Cerebellar nuclear complex (tissue), 1 donor: ENCODE measurements at places on chromosomes 4 and X.

- DNase-seq: no peak
Observed at GRCh38 chrX:107442914-107443527, 6.4 kb upstream of the FRMPD3 start.

GRCh38 chr4:113467581-113467980 is 294.0 kb downstream of the CAMK2D start:
- DNase-seq: no peak

DNA sequence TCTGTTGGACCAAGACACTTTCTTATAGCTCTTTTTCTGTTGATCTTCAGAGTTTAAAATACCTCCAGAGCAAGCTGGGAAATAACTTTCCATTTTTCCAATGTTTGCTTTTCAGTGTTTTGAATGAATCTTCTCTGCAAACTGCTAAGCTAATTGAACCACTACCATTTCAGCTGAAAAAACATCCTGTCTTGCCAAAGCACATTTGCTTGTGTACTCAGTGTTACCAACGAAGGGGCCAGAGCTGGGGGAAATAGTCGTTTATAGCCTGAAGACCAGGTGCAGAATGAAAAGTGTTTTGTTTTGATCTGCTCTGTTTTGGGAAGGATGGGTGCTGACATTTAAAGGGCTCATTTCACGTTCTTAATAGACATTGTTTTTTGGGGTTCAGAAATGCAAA is 88.4 kb upstream of the CLNK start:
- no peak for DNase-seq

- DNase-seq: no peak
Observed at GRCh38 chr4:10006231-10006600, 15.1 kb downstream of the SLC2A9 start.

- DNase-seq: no peak
Observed at GRCh38 chr4:8352368-8353157, 83.0 kb downstream of the HTRA3 start.

GRCh38 chr4:59553063-59553720 is 1646.9 kb upstream of the ADGRL3 start:
- no peak for DNase-seq

DNA sequence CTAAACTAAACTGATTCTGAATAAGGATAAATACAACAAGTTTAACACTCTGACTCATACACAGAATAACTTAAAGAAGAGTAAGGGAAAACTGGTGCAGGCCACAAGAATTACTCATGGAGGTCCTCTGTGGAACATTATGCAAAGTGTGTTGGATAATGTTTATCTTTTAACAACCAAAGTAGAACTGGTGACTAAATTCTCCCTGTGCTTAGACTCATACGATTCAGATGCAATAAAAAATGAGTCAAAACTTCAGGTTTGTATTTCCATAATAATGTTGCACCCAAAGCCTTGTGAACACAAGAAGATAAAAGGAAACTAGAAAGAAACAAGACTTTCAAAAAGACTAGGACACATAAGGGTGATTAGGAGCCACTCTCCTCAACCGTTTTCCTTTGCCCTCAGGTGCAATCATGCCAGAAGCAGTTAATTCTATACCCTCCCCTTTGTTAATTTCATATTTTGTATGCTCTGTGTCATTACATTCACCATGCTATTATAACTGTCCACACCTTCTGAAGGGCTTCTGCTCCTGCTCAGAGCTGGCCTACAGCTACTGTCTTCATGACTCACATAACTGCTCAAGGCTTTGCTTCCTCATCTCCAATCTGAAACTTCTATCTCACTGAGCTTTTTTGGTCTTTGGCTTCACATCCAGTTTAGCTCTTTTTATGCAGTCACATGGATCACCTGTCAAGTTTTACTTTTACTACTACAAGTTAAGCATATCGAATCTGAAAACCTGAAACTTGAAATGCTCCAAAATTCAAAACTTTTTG is 60.2 kb downstream of the KCNIP4 start:
- no peak for DNase-seq

- no peak for DNase-seq
Observed at GRCh38 chr4:157045507-157046127, 30.3 kb upstream of the GLRB start.

- DNase-seq: no peak
Observed at GRCh38 chr4:24680746-24681448, 96.5 kb upstream of the DHX15 start.

GRCh38 chrX:9677098-9677739 is 88.4 kb downstream of the GPR143 start:
- DNase-seq: no peak

GRCh38 chr4:72496119-72496518 is 72.9 kb downstream of the ADAMTS3 start:
- DNase-seq: no peak

DNA sequence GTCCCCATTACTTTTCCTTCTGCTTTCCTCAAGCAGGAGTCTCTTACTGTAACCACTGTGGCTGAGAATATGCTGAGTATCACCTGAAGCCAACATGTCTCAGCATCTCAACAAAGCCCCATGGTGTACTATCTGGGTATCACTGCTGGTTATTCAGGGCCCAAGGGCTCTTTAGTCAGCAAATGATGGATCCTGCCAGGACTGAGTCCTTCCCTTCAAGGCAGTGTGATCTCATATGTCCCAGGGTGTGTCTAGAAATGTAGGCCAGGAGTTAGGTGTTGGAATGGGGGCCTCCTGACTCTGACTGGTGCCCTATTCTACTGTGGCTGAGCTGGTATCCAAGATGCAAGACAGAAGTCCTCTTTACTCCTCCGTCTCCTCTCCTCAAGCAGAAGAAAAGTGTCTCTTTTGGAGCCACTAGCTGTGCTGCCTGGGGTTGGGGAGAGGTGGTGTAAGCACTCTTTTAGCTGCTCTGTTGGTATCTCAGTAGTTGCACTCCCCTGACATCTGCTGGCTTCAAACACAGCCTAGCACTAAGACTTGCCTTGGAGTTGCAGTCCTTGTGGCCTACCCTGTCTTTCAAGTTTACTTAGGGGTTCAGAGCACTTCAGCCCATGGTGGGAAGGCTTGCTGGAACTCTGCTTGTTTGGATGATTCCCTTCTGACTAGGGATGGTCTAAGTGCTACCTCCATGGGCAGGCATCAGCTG is 28.6 kb downstream of the OCIAD2 start:
- DNase-seq: no peak

DNA sequence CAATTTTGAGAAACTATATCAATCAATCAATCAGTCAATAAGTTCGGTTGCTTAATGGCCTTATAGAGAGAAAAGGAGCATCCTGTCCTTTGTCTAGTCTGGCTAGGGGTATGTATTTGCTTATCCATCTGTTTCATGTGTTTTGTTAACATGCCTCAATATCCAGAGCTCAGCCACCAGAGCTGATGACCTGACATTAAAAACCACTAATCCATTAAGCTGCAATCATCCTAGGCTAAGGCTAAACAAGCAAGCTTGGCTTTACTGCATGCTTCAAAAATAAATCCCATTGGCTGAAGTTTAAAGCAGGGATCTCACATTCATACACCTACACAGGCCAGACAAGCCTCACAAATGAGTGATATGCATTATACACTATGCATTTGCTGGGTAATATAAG is 139.7 kb downstream of the INPP4B start:
- no peak for DNase-seq

DNA sequence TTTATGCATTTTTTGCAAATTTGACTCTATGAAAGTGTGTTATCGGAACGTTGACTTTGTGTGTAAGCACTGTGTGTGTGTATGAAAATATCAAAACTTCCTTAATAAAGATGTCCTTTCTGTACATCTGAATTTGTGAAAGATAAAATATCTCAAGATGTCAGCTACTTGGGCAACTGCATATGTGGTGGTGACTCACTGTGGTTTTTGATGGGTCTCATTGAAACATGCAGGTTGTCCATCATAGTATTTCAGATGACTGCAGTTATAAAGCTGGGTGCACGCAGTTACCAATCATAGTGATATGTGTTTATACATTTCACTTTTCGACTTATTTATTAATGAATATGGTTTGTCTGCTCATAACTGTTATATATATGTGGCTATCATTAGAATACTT is 19.7 kb upstream of the BBS12 start:
- no peak for DNase-seq

DNA sequence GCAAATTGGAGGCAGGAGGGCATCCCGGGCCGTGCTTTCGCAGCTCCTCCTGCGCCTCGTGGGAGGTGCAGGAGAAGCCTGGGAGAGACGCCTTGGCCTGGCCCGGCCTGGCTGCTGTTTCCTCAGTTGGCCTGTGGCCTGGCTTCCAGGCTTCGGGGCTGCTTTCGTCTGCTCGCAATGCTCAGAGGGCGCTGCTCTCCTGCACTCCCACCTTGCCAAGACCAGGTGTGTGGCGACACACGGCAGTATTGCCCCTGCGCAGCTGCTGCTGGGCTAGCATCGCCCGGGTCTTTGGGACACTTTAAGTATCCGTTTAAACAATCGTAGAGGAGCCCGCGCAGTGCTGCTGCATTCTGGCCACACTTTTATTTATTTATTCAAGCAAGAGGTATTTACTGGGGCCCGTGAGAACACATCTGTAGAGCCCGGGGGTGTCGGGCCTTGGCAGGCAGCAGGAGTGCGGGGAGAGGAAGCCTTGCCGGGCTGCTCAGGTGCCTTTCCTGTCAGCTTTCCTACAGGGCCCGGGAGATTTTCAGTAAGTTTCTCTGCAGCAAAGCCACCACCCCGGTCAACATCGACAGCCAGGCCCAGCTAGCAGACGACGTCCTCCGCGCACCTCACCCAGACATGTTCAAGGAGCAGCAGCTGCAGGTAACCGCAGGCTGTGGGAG is 26.2 kb upstream of the HGFAC start:
- DNase-seq: no peak

DNA sequence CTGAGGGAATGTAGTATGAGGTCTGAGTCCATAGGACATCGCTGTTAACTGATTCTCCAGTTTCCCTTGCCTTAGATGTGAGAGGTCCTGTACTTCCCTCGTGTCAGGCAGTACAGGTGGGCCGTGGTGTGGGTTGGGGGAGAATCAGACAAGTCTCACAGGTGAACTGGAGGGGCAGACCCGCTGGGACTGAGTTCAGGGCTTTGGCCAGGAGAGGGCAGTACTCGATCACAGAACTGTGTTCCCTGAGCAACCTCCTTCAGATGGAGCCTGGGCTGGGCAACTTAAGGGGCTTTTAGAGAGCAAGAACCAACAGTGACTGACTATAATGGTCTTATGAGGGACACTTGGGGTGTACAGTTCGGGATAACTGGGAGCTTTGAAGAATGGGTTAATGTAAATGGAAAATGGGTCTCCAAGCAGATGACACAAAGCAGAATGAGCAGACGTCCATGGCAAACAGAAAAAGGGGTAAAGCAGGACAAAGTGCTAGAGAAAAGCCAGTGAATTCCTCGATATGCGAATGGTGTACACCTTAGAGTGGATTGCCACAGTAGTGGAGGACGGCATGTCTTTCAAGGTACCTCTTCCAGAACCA is 83.6 kb downstream of the CCNG2 start:
- no peak for DNase-seq

DNA sequence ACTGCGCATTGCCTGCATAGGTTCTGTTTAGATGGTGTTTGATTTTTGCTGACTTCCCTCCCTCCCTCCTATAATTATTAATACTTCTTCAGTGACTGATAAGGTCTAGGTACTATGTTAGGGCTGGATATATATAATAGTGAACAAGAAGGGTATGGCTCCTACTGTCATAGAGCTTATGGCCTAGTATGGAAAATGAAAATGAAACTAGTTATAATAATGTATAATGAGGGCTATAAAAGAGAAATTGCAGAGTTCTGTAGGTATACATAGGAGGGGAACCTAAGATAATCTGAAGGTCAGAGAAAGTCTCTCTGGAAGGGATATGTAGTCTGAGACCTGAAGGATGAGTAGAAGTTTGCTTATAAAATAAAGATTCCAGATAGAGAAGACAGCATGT is 102.1 kb downstream of the DCK start:
- no peak for DNase-seq

GRCh38 chr4:9146967-9147366 is 23.2 kb upstream of the FAM90A26 start:
- no peak for DNase-seq

DNA sequence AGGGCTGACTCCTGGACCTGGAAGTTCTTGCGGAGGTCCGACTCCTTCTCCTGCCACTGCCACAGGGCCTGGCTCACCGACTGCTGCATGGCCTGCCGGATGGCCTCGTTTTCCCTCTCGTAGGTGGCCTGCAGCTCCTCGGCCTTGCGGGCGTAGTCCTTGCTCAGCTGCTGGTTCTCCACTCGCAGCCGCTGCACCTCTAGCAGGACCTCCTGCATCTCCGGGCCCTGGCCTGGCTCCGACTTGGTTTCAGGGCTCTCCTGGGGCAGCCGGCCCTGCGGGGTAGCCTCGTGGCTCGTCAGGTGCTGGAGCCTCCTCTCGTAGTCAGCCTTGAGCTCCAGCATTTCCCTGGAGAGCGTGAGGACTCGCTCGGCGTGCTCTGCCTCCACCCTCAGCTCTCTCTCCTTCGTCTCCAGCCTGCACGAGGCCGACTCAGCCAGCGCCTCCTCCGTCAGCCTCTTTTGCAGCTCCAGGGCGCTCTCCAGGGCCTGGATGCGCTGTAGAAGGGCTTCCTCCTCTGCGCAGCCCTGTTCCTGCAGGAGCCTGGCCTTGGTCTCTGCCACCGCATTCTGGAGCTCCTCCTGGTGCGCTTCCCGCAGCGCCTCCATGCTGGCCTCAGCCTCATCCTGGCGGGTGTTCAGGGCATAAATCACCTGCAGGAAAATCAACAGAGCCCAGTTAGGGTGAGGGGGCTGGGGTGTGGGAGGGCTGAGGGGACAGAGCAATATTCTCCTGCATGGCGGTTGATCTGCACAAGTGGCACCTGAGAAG is 72.2 kb downstream of the FAM184B start:
- DNase-seq: no peak

- DNase-seq: no peak
Observed at GRCh38 chr4:129231945-129232588, 136.1 kb downstream of the C4orf33 start.

DNA sequence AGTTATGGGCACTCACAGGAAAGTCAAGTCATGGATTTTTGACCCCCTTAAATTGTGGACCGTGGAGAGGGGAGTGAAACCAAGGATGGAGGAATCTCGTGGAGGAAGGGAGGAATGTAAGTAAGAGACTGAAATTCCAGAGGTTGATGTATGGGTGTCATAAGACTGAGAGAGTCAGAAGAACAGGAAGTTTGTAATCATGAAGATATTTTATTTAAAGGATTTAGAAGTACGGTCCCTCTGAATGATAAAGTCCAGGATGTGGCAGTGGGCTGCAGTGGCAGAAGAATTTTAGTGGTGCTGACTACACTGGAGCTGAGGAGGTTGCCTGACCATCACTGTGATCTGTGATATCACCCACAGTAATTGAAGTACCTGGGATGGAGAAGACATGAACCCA is 57.8 kb downstream of the DCLK2 start:
- DNase-seq: no peak

DNA sequence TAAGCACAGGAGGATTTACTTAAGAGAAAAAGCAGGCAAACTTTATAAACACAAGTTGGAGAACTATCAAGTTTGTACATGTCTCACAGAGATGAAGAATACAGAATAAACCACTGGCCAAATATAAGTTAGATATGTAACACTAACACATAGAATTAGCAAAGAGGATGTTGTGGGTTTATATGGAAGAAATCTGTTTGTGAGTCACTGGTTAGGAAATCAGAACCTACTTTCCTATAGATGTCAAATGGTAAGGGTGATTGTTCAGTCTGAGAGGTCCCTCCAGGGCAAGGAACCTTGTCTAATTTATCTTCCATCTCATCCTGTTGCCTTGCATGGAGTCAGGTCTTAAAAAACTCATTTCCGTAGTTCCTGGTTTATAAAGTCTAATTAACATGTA is 14.8 kb upstream of the ART3 start:
- DNase-seq: no peak

GRCh38 chr4:7635445-7636239 is 200.9 kb upstream of the PSAPL1 start:
- no peak for DNase-seq
